ENCODE measurements at places on chromosomes 4 and X.
A peak's percentile ranks its signal among the peaks of the same experiment; 100 is the strongest.

- peak; percentile 56 for DNase-seq
Observed at GRCh38 chr4:183158062-183158461, 59.0 kb downstream of the WWC2 start.

GRCh38 chr4:26326791-26327190 is 6.0 kb downstream of the RBPJ start:
- peak; percentile 96 for DNase-seq

GRCh38 chrX:43643201-43643600 is 12.9 kb upstream of the MAOA start:
- no peak for DNase-seq

DNA sequence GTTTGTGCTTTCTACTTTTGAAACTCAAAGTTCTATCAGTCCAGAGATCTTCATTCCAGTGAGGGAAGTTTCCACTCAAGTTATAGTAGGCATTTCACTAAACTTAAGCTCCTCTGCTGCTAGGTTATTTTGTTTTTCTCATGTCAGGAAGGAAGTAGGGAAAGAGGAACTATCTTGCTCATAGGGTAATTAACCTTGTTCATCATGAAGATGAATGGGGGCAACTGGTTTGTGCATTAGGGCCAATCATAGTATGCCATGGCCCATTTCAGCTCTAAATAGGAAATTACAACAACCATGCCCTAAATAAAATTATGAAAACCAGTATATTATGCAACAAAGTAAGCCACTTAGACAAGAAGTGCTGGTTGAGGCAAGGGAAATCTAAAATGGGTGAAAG is 804.7 kb upstream of the NDST4 start:
- no peak for DNase-seq

- DNase-seq = no peak
Observed at GRCh38 chrX:22467571-22467970, 194.9 kb downstream of the CBLL2 start.

DNA sequence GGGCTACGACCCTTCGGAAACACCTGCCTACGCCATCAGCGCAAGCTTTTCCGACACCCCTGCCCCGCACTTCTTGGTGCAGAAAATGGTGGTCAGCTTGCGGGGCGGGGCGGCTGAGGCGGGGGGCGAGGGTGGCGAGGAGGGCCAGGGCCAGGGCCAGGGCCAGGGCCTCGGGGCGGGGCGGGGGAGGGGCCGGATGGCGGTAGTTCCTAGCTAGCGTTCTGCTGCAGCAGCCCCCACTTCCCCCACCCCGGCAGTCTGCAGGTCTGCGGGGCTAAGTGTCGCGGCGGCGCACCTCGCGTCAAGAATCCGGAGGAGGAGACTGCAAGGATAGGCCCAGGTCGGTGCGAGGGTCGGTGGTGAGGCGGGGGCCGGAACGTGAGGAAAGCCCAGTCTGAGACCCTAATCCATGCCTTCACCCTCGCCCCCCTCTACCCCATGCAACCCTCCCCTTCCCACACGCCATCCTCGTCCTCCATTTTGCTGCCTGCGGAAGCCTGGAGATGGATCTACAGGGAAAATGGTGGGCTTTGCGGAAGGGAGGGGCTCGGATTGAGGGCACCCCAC is 600 bp downstream of the BEX4 start:
- DNase-seq = peak; percentile 12

DNA sequence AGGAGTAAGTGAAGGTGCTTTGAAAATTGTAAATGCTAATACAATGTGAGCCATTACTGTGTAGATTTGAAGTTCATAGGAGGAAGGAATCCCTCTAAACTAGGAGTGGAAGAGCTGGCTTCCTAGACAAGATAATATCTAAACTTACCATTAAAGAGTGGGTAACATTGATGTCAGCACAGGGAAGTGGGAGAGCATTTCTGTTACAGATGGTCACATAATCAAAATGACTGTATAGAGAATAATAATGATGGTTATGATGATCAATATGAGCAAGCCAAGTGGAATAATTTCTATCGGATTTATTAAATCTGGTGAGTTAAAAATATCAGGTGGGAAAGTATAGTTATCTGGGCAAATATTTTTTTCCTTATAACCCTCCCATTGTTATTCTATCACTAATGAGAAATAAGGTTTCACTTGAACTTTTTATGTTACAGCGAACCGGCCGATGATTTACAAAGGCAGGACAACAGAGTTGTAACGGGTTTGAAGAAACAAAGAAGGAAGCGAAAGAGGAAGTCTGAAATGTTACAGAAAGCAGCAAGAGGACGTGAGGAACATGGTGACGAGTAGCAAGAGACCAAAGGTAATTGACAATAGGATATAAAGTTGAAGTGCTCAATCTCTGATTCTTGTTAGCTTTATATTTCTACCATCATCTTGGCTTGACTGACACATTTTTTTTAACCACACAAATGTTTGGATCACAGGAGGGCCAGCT is 43.5 kb downstream of the FMR1NB start:
- DNase-seq = no peak

- no peak for DNase-seq
Observed at GRCh38 chr4:40317916-40318658, 17.0 kb upstream of the CHRNA9 start.

- DNase-seq = peak; percentile 22
Observed at GRCh38 chr4:175325230-175325629, 407.1 kb downstream of the ADAM29 start.
